ENCODE measurements at places on chromosomes 3 and 15.

- peak; percentile 53 for DNase-seq
Measured at GRCh38 chr15:33860754-33861153, 107.5 kb upstream of the CHRM5 start.

DNA sequence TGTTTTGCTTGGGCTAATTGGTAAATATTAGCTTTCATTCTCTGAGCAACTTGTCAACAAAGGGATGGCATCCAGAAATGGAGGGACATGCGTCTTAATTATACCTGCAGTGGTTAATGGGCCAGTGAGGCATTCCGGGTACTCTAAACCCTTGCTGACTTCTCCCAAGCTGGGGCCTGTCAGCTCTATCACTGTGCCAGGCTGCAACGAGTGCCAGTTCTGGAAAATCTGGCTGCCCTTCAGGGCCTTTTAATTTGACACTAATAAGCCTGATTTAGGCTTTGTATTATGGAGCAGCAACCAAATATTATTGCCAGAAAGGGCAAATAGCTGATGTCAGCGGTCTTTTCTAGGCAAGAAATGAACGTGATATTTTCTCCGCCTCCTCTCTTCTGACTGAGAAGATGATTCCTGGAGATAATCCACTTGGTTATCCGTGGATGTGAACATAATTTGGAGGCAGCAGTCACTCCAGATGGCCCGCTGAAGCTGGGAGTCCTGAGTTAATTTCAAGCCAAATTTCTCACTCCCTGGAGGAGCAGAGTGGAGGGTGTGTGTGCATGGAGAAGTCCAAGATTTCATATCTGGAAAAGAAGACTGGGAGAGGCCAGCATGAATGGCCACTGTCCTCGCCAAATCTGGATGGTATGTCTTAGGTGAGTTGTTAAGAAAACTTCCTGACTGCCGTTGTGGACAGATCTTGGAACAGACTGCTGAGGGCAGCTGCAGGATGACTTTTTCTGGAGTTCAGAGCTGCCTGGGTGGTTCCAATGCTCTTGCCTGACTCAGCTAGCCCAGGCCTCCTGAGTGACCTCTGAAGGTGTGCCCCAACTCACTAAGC lies 44.4 kb upstream of the PSMD6 start:
- no peak for DNase-seq

DNA sequence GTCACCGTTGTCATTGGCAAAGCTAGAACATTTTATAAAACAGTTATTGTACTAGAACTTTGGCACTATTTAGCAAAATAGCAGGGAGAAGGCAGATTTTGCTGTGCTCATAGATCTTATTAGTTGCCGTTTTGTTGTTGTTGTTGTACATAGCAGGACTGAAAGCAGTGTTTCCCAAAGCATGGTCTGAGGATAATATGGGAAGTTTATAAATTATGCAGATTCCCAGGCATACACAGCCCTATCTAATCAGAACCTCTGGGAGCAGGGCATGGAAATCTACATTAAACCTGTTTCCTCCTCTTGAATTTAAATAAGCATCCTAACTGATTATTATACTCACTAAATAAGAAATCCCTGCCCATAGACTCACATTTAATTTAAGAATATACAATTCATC lies 87.9 kb downstream of the RAP2B start:
- no peak for DNase-seq

- no peak for DNase-seq
Measured at GRCh38 chr15:30919877-30920550, 16.3 kb downstream of the FAN1 start.

GRCh38 chr3:15097891-15098290 lies 1.1 kb downstream of the RBSN start:
- no peak for DNase-seq

GRCh38 chr3:28947751-28948150 lies 333.1 kb upstream of the RBMS3 start:
- no peak for DNase-seq

DNA sequence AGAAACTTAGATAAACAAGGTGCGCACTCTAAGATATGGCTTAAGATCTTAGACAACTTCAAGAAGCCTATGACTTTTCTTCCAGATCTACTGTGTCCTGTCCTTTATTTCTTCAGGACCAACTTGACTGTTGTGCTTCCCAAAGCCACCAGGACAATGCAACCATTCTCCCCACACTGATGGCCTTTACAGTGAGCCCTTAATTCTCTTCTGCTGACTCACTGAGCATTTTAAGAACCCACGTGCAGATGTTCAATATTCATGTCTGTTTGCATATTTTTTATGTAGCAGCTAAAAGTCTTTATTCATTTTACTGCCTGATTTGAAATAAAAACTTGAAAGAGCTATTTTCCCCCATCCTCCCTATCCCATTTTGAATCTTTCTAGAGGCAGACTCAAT lies 103.3 kb upstream of the SLC2A2 start:
- peak; percentile 37 for DNase-seq

DNA sequence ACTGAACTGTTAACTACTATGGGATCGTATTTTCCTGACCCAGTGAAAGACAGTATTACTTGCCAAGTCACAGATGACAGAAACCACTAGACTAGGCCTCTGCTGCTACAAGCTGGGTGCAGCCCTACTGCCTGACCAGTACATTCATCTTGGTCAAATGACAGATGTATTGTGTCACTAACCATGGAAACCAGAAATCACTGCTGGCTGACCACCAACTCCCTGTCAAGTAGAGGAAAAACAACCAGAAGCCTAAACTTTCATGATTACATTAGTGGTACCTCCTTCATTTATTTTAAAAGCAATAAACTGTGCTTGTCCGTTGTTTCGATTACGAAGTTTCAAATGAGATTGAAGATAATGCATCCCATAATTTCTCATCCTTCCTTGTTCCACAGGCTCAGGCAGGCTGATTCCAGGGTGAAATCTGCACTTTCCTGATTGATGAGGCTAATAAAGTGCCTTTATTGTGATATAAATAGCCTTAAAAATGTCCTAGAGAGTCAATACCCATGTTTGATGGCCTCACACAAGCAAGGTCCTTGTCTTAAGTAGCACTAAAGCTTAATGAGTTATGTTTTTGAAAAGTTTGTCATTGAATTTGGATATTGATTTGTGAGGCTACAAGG lies 309.7 kb downstream of the LSAMP start:
- no peak for DNase-seq

GRCh38 chr15:49697121-49697520 lies 76.3 kb downstream of the DTWD1 start:
- no peak for DNase-seq

DNA sequence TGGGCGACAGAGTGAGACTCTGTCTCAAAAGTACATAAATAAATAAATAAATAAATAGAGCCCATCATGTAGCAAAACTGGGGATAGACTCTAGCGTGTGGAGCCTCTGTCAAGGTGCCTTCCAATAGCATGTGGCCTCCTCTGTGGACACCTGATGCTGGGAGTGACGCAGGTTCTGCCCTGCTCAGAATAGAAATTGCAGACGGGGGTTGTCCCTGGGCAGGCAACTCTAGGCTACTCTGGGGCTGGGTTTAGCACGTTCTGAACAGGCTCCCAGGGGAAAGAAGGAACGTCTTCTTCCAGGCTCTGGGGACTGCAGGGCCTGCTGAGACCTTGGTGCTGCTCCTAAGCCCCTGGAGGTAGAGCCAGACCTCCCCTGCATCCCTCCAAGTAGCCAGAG lies 65.3 kb downstream of the EPHB3 start:
- no peak for DNase-seq

DNA sequence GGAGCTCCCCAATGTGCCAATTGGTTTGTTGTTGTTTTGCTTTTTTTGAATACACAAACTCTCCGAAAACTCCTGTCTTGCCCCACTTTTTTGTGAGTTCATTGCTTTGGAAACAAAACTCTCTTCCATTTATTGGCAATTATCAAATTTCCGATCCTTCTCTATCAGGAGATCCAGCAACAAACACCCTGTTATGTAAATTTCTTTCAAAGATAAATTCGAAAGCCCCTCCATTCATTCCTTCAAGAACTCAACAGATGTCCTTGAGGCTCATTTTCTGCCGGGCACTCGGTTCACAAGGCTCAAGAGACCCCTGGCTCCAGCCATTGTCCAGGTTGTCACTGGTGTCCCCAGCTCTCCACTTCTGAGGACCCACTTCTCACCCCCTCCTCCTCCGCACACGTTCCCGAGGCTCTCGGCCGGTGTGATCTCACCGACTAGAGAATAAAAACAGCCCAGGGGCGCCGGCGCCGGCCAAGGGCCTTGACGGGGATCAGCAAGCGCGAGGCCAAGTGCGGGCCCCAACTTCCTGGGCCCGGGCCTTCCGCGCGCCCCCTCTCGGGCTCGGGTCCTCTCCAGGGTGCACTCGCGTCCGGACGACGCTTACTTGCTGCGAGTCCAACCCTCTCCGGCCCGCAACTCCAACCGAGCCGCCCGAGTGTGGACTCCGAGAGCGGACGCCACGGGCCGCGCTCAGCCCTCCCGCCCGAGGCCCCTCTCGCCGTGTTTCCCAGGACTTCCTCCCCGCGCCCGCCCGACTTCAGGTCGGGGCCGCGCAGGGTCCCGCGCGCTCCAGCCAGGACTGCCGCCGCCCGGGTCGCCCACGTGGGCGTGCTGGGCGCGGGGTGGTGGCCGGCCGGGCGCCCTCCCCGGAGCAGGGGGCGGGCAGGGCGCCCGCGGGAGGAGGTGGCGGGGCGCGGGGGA lies 533 bp upstream of the SMAD3 start:
- DNase-seq, result peak; percentile 64

DNA sequence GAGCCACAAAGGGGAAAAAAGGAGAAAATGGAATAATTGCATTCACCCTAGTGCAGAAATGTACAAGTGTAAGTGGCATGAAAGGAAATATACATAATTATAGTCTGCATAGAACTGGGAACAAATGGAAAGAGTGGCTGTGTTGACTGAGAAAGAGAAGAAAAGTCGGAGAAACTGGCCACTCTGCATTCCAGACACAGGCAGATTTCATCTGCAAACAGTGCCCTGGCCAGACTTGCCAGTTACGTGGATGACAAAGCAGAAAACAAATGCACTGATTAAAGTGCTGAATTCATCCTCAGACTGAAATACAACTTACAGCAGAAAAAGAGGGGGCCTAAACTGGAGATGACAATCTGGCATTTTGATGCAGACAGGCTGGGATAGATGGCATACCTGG lies 129.8 kb downstream of the FGF12 start:
- DNase-seq, result no peak

DNA sequence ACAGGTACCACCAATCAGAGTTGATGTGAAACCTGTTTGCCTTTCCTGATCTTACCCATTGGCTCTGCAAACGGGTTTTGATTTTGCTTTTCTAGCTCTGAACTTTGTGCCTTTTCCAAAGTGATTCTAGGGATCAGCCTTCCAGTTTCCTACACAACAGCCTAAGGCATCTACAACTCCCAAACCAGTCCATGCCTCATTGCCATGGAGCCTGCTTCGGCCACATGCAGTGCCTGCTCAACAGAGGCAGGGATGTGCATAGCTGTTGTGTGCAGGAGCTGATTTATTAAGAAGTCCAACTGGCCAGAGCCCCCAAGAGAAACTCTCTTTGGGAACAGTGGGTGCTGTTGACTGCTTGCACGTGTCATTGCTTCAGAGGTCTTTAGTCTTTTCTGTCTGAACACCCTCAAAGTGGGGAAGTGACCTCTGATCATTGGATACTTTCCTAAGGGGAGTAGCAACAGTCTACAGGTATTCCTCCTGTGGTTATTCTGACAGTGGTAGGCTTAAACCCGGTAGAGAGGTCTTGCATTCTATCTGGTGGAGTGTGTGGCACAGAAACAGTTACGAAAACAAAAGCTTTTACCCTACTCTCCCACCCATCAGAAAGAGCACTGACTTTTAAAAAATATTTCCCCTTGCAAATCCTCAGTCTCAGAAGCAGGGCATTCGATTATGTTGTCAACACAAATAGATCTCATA lies 36.6 kb upstream of the THSD4 start:
- DNase-seq, result no peak

DNA sequence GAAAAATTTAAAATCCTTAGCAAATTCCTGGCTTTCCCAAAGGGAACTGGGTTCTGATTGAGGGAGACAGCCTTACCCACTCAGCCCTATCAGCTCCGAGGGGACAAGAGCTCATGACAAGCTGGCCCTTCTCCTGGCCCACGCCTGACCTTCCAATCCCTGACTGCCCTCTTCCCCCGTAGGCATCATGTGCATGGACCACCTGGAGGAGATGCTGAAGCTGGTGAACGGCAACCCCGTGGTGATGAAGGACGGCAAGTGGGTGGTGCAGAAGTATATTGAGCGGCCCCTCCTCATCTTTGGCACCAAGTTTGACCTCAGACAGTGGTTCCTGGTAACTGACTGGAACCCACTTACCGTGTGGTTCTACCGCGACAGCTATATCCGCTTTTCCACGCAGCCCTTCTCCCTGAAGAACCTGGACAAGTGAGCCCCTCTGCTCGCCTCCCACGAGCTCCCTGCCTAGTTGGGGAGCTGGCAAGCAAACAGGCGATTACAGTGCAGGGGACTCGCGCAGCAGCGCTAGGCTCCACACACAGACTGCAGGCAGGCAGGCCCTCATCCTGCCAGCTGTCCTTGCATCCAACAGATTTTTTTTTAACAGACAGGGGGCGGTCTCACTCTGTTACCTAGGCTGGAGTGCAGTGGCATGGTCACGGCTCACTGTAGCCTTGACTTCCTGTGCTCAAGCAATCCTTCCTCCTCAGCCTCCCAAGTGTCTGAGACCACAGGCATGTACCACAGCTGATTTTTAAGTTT lies 16.8 kb downstream of the RPUSD3 start:
- DNase-seq, result peak; percentile 28

GRCh38 chr3:50649451-50649931 lies 25.2 kb upstream of the DOCK3 start:
- DNase-seq, result no peak

DNA sequence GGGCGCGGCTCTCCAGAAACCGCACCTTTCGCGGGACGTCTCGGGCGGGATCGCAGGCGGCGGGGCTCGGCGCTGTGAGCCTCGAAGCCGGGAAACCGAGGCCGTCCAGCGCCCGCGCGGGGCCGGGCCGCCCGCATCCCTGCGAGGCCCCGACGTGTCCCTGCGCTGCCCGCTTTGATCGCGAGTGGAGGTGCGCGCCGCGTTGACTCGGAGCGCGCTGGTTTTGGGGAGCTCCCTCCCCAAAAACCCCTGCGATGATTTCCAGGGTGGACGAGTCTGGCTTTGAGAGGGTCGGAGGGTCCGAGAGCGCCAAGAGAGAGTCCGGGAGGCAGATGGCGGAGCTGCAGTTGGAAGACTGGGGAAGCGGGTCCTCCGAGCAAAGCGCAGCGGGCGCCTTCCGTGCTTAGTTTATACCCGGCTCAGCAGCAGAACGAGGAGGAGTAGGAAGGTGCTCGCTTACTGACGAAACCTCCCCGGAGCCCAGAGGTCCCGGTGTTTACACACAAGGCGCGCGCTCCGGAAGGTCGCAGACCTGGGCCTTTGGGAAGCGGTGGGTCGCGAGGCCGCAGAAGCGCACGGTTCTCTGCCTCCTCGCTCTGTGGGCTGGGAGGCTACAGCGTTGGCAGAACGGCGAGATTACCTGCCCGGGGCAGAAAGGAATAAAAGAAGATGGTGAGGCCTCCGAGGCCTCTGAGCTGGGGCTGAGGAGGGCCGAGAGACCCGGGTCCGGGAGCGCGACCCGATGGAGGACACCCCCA lies 687 bp downstream of the ALDH1A3 start:
- no peak for DNase-seq

- no peak for DNase-seq
Measured at GRCh38 chr3:43017004-43017403, 37.9 kb downstream of the GASK1A start.

GRCh38 chr3:72158639-72159326 lies 373.8 kb upstream of the PROK2 start:
- DNase-seq, result no peak

GRCh38 chr15:31559786-31560185 lies 233.2 kb downstream of the KLF13 start:
- no peak for DNase-seq

GRCh38 chr3:10467904-10468612 lies 37.3 kb downstream of the ATP2B2 start:
- DNase-seq, result no peak

GRCh38 chr3:119817071-119817470 lies 35.2 kb downstream of the NR1I2 start:
- no peak for DNase-seq

Data from ACHN (cell line).